ENCODE measurements at places on chromosomes 1 and 21. TPM values are rescaled to one million over a fixed set of nuclear protein-coding genes. Genes with fewer than 3 reads are reported as not detected.

NRIP1 gene
- 55.5 TPM for total RNA-seq

DSTYK gene
- 15.2 TPM for total RNA-seq

SPATA21 gene
- not detected for total RNA-seq

ACBD6 gene
- total RNA-seq, result 36.8 TPM
